Astrocyte of the hippocampus (primary cell): ENCODE measurements at places on chromosomes 13 and 19.

DNA sequence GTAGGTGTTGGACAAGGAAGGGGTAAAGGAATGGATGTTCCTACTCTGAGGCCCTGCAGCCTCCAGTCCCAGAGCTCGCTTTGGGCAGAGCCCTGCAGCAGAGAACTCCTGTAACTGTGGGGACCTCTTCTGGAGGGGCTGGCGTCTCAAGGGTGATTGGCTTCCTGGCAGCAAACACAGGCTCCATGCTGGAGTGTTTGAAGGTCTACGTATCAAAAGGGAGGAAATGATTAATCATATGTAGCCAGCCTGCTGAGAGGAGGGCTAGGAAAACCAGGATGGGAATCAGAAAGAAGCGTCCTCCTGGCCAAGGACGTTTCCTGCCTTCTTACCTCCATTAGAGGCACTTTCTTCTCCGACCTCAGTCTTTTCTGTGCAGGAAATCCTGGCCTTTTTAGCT lies 208.5 kb downstream of the TSHZ3 start:
- peak; percentile 46 for DNase-seq

DNA sequence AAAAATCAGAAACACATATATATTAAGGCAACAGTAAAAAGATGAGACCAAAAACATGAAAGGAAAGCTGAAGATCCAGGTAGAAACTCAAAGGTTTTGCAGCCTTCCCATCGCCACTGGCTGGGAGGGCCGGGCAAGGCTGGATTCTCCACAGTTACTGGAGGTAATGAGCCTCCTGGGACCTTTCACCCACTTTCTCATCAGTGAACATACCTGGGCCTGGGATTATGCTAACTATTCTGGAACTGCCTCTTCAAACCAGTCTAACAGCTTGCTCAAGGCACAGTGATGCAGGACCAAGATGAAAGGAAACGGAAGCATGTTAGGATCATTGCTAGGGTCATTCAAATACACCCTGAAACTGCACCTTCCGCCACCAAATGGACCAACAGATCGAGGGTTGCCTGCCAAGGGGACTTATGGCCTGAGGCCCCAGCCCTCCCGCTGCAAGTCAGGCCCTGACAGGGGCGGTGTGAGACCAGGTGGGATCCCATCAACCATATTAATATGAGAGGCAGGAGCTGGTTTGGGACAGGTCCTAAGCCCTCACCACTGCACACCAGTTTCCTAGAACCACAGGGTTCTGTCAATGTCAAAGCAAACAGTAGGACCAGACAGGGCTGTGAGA lies 28.4 kb upstream of the ATP12A start:
- DNase-seq, result no peak

GRCh38 chr13:29100758-29101157 lies 280.6 kb downstream of the MTUS2 start:
- no peak for DNase-seq

DNA sequence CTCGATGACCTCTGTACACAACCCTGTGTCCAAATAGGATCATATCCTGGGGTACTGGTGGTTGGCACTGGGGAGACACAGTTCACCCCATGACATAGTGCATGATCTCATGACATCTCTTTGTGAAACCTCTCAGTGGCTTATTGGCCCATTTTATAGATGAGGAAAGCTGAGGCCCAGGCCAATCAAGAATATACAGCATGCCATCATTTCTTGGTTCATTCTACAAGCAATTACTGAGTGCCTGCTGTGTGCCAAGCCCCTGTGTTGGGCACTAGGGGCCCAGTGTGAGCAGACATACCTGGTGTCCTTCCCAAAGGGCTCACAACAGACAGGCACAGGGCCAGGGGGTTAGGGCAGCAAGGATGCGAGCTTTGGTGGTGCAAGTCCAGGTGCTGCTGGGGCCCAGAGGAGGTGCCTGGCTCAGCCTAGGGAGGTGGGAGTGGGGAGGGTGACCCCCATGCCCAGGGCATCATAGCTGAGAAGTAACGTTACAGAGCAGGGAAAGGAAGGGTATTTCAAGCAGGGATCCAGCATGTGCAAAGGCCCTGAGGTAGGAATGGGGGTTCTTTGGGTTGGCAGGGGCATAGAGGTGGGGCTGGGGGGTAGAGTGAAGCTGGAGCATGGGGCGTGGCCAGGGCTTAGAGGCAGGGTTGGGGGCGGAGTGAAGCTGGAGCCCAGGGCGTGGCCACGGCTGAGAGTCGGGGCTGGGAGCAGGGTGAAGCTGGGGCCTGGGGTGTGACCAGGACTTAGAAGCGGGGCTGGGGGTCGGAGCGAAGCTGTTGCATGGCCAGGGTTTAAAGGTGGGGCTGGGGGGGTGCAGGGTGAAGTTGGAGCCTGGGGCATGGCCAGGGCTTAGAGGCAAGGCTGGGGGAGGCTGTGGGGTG lies 20.7 kb downstream of the COLGALT1 start:
- DNase-seq, result no peak

DNA sequence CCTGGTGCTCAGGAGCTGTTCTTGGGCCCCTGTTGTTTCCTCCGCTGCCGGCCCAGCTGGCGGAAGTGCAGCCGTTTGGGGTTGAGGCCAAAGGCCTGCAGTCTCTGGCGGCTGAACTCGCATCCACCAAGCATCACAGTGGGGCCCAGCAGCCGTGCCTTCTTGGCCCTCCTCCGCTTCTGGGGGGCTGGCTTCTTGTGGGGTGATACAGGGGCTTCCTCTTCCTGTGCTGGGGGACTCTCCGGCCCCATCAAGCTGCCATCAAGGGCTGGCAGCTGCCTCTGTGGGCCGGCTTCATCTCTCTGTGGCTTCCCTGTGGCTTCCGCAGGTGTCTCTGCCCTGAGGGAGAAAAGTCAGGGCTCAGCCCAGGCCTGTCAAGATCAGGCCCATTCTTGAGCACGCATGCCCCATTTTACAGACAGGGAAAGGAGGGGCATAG lies 10.3 kb downstream of the ATG4D start:
- DNase-seq, result no peak

GRCh38 chr19:9986787-9987281 lies 23.5 kb downstream of the COL5A3 start:
- DNase-seq, result peak; percentile 81

- no peak for DNase-seq
Measured at GRCh38 chr13:49867834-49868233, 68.3 kb downstream of the SPRYD7 start.

DNA sequence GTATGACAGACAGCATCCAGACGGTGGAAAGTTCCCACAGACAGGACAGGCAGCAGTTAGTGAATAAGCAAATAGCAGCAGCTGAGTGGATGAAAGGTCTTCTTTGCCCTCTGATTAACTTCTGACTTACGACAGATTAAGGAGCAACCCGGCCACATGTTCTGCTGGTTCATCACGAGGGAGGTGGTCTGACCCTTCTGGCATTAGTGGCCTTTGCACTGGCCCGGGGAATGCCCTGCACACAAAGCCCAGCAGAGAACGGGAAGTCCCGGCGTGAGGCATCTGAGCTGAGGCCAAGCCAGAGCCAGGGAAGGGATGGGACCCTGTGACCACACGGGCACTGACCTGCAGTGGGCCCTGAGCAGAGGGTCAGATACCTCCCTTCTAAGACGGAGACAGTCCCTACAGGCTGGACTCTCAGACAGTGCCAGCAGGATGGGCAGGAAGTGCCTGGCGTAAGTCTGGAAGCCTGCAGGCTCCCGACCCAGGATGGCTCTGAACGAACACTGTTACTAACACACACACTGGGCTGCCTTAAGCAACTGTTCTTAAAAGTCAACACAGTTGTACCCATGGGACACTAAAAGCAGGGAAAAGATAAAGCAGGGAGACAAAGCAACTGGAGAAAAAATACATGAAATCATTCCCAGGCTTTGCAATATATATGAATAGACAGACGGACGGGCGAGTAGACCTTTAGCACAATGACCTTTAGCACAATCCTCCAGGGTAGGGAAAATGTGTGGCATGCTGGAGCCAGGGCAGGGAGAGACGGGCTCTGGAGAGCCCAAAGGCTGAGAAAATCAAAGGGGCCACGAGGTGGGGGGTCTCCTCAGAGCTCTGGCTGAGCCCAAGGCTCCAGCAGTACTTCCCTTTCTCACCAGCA lies 6.3 kb downstream of the C19orf12 start:
- no peak for DNase-seq

DNA sequence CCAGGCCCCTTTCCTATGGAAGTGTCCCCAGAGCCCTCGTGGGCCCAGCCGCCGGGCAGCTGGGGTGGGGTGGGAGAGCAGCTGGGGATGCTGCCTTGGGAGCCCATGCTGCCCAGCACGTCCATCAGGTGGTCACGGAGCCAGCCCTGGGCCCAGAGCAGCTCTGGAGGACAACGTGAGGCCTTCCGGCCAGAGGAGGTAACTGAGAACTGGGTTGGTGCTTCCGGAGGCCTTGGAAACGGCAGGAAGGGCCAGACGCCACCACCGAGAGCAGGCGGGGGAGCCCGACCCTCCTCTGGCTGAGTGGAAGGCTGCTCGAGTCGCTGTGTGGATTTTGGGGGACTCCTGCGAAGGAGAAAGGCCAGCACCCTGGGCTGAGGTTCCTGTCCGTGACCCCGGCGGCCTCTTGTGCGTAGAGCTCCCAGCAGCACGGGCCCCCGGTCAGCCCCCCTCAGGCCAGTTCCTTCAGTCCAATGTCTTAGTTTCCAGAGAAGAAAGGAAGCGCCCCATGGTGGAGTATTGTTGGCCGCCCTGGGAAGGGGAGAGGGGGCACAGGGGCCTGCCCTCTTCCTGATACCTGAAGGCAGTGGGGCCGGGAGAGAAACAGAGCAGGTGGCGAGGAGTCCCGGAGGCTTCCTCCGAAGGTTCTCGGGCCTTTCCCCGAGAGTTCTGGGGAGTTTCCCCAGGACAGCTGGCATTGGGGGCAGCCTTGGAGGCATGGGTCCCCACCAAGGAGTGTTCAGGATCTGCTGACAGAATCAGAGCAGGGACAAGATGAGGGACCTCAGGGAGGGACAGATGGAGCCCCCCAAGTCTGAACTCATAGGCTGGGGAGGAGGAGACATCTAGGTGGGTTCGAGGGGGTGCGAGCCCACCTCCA lies 68.8 kb downstream of the MLLT1 start:
- no peak for DNase-seq

GRCh38 chr19:4429256-4429655 lies 26.8 kb downstream of the CHAF1A start:
- DNase-seq, result no peak

- DNase-seq, result no peak
Measured at GRCh38 chr19:53847555-53847954, 20.1 kb upstream of the MYADM start.

- peak; percentile 43 for DNase-seq
Measured at GRCh38 chr13:31035185-31035965, 102.9 kb downstream of the TEX26 start.

- DNase-seq, result no peak
Measured at GRCh38 chr13:22018836-22019210, 347.9 kb downstream of the FGF9 start.

- DNase-seq, result no peak
Measured at GRCh38 chr19:54521022-54521859, 18.6 kb downstream of the LAIR2 start.

DNA sequence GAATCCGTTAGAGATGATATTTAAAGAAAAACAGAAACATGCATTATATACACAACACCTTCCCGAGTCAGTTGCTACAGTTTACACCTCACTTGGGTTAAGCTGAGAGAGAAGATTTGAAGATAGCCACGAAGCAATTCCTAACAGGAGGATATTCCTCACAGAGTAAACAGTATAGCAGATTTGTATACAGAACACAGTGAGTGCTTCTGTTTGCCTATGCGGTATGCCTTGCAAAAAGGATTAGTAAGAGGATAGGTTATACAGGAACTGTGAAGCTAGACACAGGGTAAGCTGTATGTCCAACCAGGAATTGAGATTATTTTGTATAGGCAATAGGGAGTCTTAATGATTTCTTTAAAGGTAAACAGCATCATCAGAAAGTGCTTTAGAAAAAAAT lies 471.8 kb downstream of the LIG4 start:
- DNase-seq, result no peak

GRCh38 chr13:87798536-87798935 lies 127.4 kb downstream of the SLITRK5 start:
- DNase-seq, result no peak

DNA sequence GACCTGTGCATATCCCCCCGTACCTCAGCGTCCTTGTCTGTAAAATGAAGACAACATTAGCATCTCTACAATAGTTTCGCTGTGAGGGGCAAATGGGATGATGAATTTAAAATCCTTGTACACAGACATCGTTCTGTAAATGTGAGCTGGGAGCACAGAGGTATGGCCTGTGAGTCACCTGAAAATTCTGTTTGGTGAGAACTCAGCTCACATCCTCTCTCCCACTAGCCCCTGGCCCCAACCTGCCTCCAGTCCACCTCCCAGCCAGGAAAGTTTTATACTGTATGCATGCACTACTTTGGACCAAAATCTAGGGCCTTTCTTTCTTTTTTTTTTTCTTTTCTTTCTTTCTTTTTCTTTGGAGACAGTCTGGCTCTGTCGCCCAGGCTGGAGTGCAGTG lies 8.7 kb upstream of the IZUMO2 start:
- DNase-seq, result no peak
